ENCODE measurements at places on chromosomes 16 and 17.

- DNase-seq: no peak
These were observed 592.6 kb upstream of the SOX9 start for GRCh38 chr17:71528210-71528609.

DNA sequence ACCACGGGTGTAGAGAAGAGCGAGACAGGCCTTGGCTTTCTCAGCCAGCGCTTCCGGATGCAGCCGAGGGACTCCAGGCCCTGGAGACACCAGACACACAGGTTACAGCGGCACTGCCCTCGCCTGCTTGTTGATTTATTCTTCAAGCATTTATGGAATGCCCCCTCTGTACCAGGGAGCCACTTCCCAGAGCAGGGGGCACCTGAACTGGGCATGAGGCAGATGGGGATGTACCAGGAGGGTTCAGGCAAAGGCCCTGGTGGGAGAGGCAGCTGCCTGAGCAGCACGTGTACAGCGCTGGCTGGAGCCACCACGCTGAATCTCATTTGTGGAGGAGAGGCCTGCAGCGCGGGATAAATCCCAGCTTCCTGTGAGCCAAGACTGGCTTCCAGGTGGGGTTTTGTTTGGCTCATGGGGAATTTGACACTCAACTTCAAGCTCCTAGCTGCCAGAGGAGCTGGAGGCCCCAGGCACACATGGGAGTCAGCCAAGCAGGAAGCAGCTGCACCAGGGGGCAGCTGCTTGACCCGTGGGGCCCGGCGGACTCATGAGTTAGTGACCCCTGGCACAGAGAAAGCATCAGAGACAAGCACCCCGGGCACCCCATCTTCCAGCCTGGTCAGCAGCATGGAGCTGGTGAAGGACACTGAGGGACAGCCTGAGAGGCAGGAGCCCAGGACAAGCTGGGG, 59.7 kb downstream of the IL21R start:
- peak; percentile 62 for DNase-seq

GRCh38 chr16:58000706-58001676, at the start of gene USB1:
USB1 (plus strand) TSS chr16:58001407; CDS start chr16:58001484, 77 bp downstream.
- no peak for DNase-seq

- peak; percentile 14 for DNase-seq
These were observed 14.4 kb downstream of the MIS12 start for GRCh38 chr17:5500589-5501391.

DNA sequence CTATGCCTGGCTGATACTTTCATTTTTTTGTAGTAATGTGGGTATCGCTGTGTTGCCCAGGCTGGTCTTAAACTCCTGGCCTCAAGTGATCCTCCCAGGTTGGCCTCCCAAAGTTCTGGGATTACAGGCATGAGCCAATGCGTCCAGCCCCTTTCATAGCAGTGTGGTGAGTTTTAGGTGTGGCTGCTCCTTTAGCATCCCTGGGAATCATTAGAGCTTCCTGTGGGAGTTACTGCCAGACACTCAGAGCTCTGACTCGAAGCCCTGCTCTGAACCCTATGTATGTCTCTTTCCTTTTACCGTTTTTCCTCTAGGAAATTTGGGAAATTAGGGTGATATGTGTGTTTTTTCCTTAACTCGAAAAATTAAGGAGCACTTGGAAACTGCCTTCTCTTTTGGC, 44.5 kb downstream of the NDE1 start:
- no peak for DNase-seq

- DNase-seq: no peak
These were observed 38.8 kb downstream of the IST1 start for GRCh38 chr16:71933913-71934695.

GRCh38 chr17:49439673-49440571, 25.2 kb upstream of the PHB1 start:
- no peak for DNase-seq

- no peak for DNase-seq
These were observed 14.0 kb upstream of the RASL10B start for GRCh38 chr17:35717475-35717874.

- no peak for DNase-seq
These were observed 20.4 kb downstream of the HDAC5 start for GRCh38 chr17:44102849-44103622.

DNA sequence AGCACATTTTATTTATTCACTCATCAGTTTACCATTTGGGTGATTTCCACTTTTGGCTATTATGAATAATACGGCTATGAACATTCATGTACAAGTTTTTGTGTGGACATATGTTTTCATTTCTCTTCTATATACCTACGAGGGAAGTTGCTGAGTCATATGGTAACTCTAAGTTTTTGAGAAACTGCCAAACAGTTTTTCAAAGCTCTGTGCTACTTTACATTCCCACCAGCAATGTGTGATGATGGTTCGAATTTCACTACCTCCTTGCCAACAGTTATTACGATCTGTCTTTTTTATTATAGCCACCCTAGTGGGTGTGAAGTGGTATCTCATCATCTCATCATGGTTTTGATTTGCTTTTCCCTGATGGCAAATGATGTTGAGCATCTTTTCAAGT, 63.7 kb upstream of the MRTFB start:
- DNase-seq: no peak

- no peak for DNase-seq
These were observed 7.4 kb upstream of the TMEM220 start for GRCh38 chr17:10737168-10737622.

DNA sequence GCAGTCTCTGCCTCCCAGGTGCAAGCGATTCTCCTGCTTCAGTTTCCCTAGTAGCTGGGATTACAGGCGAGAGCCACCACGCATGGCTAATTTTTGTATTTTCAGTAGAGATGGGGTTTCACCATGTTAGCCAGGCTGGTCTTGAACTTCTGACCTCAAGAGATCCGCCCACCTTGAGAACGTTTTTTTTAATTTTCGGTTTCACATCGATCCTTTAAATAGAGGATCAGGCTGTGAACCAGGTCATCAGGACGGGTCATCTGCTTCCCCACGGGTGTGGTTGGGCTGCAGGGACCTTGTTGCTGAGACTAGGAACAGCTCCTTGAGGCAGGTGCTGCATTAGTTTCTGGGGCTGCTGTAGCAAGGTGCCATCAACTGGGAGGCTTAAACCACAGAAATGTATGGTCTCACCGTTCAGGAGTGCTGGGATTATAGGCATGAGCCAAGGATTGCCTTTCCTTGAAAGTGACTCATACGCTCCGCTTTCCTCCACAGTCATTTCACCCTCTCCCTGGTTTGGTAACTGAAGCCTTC, 7.9 kb upstream of the NAGPA start:
- DNase-seq: no peak

- DNase-seq: no peak
These were observed 77.4 kb downstream of the JPH3 start for GRCh38 chr16:87679593-87680271.

GRCh38 chr17:75232786-75233185, 27.3 kb downstream of the NUP85 start:
- DNase-seq: no peak

- no peak for DNase-seq
These were observed 2.5 kb downstream of the HOXB1 start for GRCh38 chr17:48528153-48528935.

DNA sequence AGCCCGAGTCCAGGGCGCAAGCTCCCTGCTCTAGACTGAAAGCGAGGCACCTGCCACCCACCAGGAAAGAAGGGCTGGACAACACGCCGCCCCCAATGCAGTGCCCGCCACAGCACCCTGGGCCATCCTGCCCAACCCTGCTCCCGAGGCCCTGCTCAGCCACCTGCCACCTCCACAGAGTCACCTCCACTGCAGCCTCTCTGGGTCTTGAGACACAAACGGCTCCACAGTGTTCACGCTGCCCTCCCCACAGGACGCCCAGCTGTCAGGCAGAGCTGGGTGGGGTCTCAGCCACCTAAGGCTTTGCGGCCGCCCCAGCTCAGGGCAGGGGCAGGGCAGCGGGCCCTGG, 9.3 kb downstream of the CLCN7 start:
- no peak for DNase-seq

All from NCI-H2107 (cell line).